ENCODE measurements at places on chromosomes 1 and 21. TPM values are rescaled to one million over a fixed set of nuclear protein-coding genes. Genes with fewer than 3 reads are reported as not detected.

GRCh38 chr1:25834894-25835293 lies 15.1 kb downstream of the MTFR1L start:
- no peak for DNase-seq

The LINGO4 gene
- total RNA-seq: 1.2 TPM

- DNase-seq: no peak
Measured at GRCh38 chr1:178358456-178358855, 138.3 kb downstream of the CLEC20A start.

The SPRR2G gene
- not detected for total RNA-seq

The YBX1 gene
- 580 TPM for total RNA-seq

DNA sequence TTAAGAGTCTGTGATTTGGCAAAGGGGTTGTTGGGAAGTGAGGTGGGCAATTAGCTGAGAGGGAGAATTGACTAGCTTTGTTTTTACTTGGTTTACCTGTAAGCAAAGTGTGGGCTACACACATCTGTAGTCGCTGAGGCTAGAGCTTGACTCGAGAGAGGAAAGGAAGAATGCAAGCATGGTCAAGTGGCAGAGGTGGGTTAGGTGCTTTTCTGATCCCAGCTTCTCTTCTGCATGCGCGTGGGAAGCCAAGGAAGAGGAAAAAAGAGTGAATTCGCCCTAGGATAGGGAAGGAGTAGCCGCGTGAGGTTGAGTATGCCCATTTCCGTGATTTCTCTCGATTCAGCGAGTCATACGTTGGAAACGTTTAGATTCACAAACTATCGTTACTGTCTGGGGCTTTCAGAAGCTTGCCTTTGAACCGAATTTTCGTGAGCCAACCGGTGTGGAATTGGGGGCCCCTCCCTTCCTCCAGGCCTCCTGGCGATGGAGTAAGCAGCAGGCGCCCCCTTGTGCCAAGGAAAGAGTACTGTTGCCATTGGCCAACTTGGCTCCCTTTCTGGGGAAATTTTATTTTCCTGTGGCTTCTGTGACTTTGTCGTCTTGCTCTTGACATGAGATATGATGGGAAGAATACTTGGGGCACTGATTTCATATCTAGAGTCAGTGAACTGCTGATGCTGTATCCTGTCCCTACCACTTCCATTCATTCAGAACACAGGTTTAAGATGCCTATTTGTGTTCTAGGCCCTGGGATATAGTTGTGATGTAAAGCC lies 1.3 kb downstream of the PIGV start:
- DNase-seq: peak; percentile 89

GRCh38 chr1:116365353-116365780 lies 7.7 kb upstream of the ATP1A1 start:
- DNase-seq: no peak

GRCh38 chr1:151047591-151047924 lies at the start of gene C1orf56:
Gene C1orf56 (plus strand): TSS chr1:151047751. CDS start chr1:151047848, 97 bp downstream.
- peak; percentile 53 for DNase-seq

The MYBPH gene
- not detected for total RNA-seq

GRCh38 chr1:220380885-220381284 lies 108.6 kb upstream of the RAB3GAP2 start:
- DNase-seq: no peak

DNA sequence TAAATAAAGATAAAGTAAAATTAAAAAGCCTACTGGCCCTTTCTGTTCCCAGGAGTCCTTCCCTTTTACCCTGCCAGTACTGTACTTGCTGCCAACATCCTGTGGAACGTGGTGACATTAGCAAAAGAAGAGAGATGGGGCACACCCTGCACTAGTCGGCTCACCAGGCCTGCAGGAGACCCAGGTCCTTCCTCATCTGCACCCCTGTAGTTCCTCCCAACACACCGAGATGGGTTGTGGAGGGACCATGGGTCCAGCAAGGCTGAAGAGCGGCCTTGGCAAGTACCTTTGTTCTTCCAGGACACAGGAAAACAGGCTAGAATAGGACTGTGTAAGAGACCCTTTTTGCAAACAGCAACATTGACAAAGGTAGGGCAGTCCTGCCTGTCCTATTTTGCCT lies 98.7 kb upstream of the TMPRSS2 start:
- DNase-seq: no peak

- no peak for DNase-seq
Measured at GRCh38 chr1:182674346-182675246, 9.8 kb downstream of the RGS8 start.

The KRTAP19-7 gene
- total RNA-seq: not detected

GRCh38 chr1:156356875-156357534 lies 12.0 kb upstream of the RHBG start:
- peak; percentile 46 for DNase-seq

GRCh38 chr1:230264342-230264741 lies 161.8 kb downstream of the PGBD5 start:
- no peak for DNase-seq

- DNase-seq: no peak
Measured at GRCh38 chr1:24266998-24267397, 52.2 kb upstream of the GRHL3 start.

GRCh38 chr1:109824349-109825115 lies 60.8 kb upstream of the EPS8L3 start:
- DNase-seq: no peak

The BARHL2 gene
- not detected for total RNA-seq

The SPRR1B gene
- not detected for total RNA-seq

DNA sequence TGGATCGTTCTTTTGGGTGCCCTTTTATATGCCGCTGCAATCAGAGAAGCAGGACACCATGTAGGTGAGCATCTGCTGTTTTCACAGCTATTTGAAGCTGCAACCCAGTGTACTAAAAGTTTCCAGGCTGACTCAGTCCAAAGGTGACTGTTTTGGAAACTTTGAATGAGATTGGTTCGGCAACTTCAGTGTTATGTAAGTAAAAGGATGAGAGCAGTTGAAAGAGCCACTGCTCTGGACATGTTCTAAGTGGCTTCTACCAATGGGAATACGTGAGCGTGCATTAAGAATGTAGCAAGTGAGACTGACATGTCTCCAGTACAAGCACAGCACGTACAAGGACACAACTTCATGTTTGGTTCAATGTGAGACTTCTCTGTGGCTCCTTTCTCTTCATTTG lies 55.6 kb downstream of the DDR2 start:
- DNase-seq: no peak

The NGF gene
- total RNA-seq: not detected

GRCh38 chr1:14686701-14687100 lies 88.2 kb downstream of the KAZN start:
- no peak for DNase-seq
